ENCODE measurements at places on chromosomes 5 and 9. TPM values are rescaled to one million over a fixed set of nuclear protein-coding genes. Genes with fewer than 3 reads are reported as not detected.

The IL3 gene
- not detected for polyA plus RNA-seq

The GZMA gene
- not detected for polyA plus RNA-seq

The PFN3 gene
- polyA plus RNA-seq: not detected

The ZFP2 gene
- polyA plus RNA-seq: 14.5 TPM

The SLC36A1 gene
- polyA plus RNA-seq: 5.0 TPM

The PLAC8L1 gene
- 1.2 TPM for polyA plus RNA-seq

The PCDHB3 gene
- 4.9 TPM for polyA plus RNA-seq

The MZB1 gene
- not detected for polyA plus RNA-seq

The ACER2 gene
- polyA plus RNA-seq: 7.1 TPM

The SPINK9 gene
- not detected for polyA plus RNA-seq

The CDH6 gene
- 2.1 TPM for polyA plus RNA-seq

The EIF4E1B gene
- polyA plus RNA-seq: 0.82 TPM

The IL13 gene
- polyA plus RNA-seq: 0.25 TPM

The SLC25A48 gene
- 1.0 TPM for polyA plus RNA-seq

The KIF12 gene
- 0.14 TPM for polyA plus RNA-seq

The SLC1A3 gene
- polyA plus RNA-seq: 1.9 TPM

The ABL1 gene
- 24.0 TPM for polyA plus RNA-seq

The TRIM7 gene
- 2.1 TPM for polyA plus RNA-seq

The BHMT2 gene
- polyA plus RNA-seq: not detected

The SLC30A5 gene
- polyA plus RNA-seq: 44.9 TPM

The DPP7 gene
- polyA plus RNA-seq: 23.3 TPM

The IL17B gene
- not detected for polyA plus RNA-seq

The ANKRD31 gene
- 0.62 TPM for polyA plus RNA-seq

The GABRP gene
- not detected for polyA plus RNA-seq

The BNC2 gene
- polyA plus RNA-seq: 1.2 TPM

The ACSL6 gene
- 30.5 TPM for polyA plus RNA-seq

The CCNB1 gene
- 13.0 TPM for polyA plus RNA-seq

The STX17 gene
- 3.0 TPM for polyA plus RNA-seq

The ADAMTS2 gene
- 0.61 TPM for polyA plus RNA-seq

The ADRB2 gene
- polyA plus RNA-seq: not detected

The NFIB gene
- polyA plus RNA-seq: 0.18 TPM

The KCNN2 gene
- polyA plus RNA-seq: 1.6 TPM

The ANKH gene
- polyA plus RNA-seq: 9.9 TPM

The IGFBPL1 gene
- polyA plus RNA-seq: 372 TPM

The EQTN gene
- polyA plus RNA-seq: not detected

The C9 gene
- polyA plus RNA-seq: not detected

The PLCXD3 gene
- polyA plus RNA-seq: 6.6 TPM

The FAXDC2 gene
- 0.12 TPM for polyA plus RNA-seq

The CDH9 gene
- polyA plus RNA-seq: 1.7 TPM

The SPINK13 gene
- polyA plus RNA-seq: not detected

The MEIKIN gene
- polyA plus RNA-seq: not detected

The SOX30 gene
- not detected for polyA plus RNA-seq

All from neural cell (in vitro differentiated cells).